MM.1S (cell line): ENCODE measurements at places on chromosomes 6 and 20.

DNA sequence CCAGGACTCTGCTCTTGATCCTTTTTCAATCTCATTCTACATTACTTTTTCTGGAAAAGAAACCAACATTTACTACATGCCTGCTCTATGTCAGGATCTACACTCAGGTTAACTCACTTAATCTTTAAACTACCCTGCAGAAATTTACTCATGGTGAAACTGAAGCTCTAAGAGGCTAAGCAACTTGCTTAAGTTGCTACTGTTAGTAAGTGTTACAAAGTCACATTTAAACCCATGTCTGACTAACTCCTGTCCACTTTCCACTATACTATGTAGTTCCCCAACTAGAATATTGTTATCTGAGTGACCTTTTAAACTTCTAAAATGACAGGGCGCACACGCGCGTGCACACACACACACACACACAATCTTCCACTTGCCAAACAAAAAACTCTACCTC is 5.0 kb downstream of the CEP162 start:
- DNase-seq: no peak

GRCh38 chr6:28738396-28738765 is 185.4 kb downstream of the TRIM27 start:
- no peak for DNase-seq

DNA sequence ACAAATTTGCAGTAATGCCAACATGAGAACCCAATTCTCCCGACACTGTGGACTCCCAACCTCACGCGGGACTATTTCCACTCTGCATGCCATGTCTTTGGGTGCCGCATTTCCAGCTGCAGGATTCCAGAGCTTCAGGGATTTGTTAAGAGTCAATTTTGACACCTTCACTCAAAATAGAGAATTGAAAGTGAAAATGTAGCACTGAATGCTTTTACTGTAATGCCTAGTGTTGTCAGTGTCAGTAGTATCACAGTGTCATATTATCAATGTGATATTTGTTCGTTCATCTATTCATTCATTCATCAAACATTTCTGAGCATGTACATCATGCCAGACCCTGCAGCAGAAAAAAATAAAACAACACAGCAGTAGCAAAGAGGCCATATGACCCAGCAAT is 13.4 kb upstream of the FAM50B start:
- DNase-seq: no peak

GRCh38 chr6:38796006-38796405 is 80.9 kb downstream of the DNAH8 start:
- no peak for DNase-seq

- DNase-seq: no peak
Measured at GRCh38 chr6:41028561-41029412, 10.2 kb downstream of the UNC5CL start.

GRCh38 chr20:51488331-51488730 is 54.2 kb downstream of the NFATC2 start:
- DNase-seq: no peak

- DNase-seq: no peak
Measured at GRCh38 chr6:24064832-24065231, 61.2 kb upstream of the NRSN1 start.

DNA sequence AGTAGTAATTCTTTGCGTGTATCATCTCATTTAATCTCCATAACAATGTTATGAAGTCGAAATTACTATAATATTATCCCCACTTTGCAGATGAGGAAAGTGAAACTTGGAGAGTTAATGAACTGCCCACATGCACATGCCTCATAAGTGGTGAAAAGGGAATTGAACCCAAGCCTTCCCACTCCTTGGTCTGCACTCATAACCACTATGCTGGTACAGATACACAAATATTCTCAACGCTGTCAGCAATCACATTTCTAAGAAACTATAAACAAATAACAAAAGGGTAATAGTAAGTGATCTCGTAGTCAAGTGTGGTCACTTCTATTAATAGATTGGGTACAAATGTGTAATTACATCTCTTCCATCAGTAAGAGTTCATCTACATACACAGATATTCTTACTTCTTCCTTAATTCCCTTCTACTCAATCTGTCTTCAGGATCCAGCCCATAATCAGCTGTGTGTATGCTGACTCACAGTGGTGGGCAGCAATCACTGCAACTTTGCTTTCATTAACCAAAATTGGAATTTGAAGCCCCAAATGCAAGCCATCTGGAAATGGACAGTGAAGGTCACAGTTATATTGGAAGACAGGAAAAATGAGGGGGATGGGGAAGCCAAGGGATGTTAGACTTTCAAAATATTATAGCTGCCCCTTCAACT is 6.6 kb downstream of the PRSS35 start:
- no peak for DNase-seq

DNA sequence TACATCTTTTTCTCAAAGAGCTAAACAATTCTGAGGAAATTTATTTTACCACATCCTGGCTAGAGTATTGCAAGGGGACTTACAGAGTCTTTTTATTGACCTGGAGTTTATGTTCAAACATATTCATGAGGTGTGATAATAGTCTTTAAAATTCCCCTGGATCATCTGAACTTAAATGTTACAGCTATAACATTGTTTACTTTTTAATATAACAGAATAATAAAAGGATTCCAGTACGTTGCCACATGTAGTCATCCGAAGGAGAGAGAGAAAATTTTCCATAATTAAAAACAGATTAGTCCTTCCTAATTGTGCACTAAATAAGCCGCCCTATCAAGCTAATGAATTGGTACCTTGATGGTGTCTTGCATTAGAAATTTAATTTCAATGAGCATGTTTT is 765.4 kb upstream of the MAP3K7 start:
- no peak for DNase-seq

DNA sequence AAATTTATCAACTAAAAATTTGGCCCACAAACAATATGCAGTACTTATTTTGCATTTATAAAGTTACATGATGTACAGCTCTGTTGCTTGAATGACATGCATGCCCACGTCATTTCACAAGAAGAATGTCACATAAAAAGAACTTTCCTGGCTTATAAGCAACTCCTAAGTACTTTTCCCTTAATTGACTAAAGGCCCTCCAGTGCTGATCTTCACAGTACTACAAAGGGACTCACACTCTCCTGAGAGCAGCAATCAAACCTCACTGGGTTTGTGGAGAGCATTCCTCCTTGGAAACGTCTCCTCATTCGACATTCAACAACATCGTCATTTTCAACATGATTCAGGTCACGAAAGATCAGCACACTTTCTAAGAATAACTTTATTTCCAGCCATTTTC is 111.1 kb downstream of the IPCEF1 start:
- DNase-seq: no peak

- no peak for DNase-seq
Measured at GRCh38 chr6:157298216-157298724, 25.0 kb downstream of the TMEM242 start.

DNA sequence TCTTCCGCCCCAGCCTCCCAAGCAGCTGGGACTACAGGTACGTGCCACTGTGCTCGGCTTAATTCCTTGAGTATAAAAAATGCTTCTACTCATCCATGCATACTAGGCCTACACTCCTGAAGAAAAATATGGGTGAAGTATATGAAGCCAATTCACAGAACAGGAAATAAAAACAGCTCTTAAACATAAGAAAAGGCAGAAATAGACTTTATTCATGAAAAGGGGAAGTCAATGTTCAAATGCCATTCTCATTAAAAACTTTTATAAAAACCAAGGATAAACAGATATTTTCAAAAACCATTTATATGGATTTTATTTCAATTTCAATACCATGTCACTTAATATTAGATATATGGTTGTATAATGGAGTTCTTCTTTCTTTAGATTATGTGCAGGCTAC is 18.3 kb downstream of the SERPINB9 start:
- no peak for DNase-seq

DNA sequence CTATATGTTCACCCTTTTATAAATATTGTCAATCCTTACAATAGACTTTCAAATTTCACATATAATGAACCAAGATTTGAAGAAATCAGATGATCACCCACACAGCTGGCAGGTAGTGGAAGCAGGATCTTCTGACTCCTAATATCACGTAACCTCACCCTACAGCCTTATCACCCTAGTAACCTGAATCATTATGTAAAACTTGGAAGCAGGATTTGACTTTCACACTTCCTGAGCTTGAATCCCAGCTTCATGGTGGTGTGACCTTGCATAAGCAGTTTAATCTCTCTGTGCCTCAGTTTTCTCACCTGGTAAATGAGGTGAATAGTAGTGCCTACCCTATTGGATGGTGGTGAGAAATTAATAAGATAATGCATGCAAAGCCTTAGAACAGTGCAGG is 16.4 kb downstream of the SPTLC3 start:
- DNase-seq: no peak

- no peak for DNase-seq
Measured at GRCh38 chr6:119052292-119052889, 26.1 kb downstream of the FAM184A start.

GRCh38 chr20:11850901-11851300 is 66.8 kb upstream of the BTBD3 start:
- DNase-seq: no peak

- DNase-seq: no peak
Measured at GRCh38 chr20:50520222-50520880, 10.2 kb downstream of the PTPN1 start.

DNA sequence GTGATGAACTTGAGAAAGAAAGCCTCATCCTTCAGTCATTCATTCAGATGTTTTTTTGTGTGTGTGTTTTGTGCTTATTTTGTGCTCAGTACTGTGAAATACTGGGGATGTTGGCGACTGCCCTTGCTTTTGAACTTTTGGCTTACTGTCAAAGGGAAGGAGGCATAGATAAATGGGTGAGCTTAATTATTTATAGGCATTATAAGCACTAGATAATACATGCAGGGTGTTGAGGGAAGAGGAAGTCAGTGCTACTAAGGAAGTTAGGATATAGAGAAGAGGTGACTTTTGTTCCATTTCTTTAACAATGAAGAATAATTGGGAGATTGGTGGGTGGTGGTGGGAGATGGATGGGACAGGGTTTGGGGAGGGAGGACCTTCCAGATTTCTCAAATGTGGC is 23.6 kb downstream of the XRN2 start:
- no peak for DNase-seq

GRCh38 chr20:57087102-57087501 is 179.3 kb downstream of the BMP7 start:
- no peak for DNase-seq

DNA sequence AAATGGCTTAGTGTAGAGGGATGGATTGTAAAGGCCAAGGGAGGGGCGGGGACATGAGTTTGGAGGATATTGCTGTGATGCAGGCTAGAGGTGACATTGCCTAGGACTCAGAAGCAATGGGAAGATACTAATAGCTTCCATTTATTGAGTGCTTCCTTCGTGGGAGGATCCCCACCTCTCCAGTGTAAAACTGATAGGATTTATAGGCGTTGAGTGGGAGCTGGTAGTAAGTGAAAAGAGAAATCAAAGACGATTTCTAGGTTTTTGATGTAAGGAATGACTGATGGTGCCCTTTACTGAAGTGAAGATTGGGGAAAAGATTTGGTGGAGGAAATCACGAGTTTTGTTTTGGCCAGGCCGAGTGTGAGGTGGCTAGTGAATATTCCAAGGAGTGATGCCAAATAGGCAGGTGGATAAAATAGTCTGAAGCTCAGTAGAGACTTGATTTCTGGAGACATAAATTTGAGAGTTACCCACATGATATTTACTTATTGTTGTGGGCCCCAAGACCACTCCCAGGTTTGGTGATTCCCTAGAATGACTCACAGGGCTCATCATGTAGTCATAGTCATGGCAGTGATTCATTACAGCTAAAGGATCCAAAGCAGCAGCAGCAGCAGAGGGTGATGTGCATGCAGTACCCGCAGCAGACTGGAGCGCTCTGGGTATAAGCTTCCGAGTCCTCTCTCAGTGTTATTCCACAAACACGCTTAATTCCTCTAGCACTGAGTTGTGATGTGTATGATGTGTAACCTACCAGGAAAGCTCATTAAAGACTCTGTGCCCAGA is 10.2 kb downstream of the RPRD1B start:
- DNase-seq: no peak

DNA sequence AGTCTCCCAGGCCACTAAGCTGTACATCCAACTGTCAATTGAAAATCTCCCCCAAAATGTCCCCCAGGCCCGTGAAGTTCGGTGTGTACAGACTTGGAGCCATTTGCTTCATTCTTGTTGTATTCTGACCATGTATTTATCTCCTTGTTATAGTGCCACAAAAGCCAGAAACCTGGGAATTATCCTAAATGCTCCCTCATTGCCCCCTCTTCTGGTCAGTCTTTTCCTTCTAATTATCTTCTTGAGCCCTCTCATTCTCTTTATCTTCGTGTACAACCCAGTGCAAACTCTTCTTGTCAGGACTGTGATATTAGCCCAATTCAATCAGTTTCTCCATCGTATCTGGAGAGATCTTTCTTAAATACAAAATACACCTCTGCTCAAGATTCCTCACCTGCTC is 64.7 kb downstream of the RFX6 start:
- DNase-seq: no peak

DNA sequence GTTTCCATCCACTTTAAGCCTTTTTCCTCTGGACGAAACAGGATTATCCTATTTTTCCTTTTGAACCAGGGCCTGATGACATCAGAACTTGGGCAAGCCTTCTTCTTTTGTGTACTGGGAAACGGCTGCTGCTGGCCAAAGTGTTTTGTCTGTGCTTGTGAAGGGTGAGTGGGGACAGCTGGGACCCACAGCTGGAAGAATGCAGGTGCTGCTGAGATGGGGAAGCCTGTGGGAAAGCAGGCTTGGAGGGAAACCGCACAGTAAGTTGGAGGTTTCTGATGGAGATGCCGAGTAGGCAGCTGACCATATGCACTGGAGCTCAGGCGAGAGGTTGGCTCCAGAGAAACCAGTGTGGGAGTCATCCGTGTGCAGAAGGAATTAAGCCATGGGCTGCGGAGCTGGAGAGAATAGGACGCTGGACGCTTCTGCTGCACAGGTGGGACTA is 8.5 kb upstream of the PSMG4 start:
- DNase-seq: no peak

DNA sequence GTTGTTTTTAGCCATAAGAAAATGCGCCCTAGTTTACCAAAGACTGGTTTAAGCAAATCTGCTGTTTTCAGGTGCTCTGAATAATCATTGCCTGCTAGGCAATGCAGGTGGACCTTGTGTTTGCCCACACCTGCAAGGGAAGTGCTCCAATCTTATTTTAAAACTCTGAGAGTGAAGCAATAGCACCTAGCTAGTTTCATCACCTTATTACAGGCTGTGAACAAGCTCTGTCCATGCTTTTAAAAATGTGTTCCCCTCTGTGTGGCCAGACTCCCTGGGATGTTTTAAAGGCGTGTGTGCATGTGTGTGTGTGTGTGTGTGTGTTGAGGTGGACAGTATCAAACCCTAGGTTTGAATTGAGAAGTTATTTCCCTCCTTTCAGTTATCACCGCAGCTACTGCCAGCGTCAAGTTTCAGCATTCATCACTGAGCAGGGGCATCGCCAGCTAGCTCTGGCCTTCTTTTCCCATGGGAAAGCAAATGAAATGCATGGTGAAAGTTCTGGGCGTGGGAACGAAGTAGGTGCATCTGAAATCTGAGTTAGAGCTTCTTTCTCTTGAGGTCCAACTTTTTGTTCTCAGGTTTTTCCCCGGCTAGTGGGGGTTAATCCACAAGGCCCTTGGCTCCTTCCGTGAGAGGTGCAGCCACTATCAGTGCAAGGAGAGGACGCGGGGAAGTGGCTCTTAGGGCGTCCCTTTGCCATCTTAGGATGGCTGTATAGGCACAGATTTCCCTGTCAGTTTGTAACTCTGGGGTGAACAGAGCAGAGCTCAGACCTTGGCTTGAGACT is 30.8 kb downstream of the DUSP22 start:
- peak; percentile 96 for DNase-seq
